ENCODE measurements at places on chromosomes 7 and 10.
A peak's percentile ranks its signal among the peaks of the same experiment; 100 is the strongest.

GRCh38 chr10:49375611-49376010 is 20.3 kb downstream of the DRGX start:
- no peak for DNase-seq

DNA sequence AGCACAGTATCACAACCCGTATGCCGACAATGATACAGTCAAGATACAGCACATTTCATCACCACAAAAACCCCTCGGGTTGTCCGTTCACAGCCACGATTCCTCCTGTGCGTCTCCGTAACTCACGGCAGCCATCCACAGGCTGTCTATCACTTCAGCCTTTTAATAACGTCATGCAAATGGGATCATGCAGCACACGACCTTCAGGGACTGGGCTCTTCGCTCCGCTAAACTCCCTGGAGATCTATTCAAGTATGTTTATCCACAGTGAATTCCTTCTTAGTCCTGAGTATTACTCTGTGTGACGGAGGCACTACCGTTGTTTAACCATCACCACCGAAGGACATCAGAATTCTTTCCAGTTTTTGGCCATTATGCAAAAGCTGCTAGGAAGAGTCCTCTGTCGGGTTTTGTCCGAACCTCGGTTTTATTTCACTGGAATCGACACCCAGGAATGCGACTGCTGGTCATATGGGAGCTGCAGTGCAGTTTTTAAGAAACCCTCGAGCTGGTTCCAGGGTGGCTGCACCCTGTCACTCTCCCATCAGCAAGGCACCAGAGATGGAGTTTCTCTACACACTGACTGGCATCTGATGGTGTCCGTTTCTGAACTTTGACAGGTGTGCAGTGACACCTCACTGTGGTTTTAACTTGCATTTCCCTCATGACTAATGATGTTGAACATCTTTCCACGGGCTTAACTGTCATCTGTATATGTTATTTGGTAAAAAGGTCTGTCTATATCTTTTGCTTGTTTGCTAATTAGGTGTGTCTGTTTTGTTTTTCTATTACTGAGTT is 193.6 kb downstream of the MAD1L1 start:
- DNase-seq, result peak; percentile 8

- no peak for DNase-seq
Observed at GRCh38 chr7:116706668-116707126, 34.7 kb downstream of the MET start.

DNA sequence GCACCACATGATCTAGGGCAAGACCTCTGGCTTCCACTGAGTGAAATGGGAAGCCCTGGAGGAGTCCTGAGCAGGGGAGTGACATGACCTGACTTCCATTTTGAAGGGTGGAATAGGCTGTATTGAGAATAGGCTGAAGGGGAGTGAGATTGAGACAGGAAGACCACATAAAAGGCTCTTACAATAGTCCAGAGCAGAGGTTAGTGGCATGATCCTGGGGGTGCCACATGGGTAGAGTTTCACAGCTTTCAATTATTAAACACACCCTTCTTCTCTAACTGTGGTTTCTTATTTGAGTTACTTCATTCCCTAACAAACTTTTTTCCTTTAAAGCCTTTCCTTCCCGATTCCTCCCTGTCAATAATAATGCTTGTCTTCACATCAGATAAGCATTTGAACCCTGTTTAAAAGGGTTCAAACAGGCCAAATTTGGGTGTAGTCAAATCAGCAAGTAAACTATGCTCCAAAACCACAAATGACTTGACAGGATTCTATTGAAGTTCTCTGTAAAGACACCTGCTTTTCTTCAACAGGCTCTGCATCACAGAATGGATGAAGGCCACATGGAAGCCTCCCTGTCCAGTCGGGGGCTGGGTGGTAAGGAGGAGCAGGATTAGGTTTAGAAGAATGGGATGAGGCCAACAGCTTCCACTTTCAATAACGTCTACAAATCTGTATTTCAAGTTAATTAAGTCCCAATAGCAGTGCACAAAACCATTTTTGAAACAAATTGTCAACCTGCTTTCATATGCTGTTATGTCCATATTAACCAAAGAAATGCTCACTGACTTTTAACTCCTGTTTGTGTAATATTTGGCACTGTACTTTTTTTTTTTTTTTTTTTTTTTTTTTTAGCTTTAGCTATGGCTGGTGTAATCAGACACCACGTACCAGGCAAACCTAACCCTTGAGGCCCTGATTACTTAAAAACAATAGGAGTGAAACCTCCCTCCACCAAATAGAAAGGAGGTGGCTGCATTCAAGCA is 131.9 kb downstream of the NRCAM start:
- no peak for DNase-seq

DNA sequence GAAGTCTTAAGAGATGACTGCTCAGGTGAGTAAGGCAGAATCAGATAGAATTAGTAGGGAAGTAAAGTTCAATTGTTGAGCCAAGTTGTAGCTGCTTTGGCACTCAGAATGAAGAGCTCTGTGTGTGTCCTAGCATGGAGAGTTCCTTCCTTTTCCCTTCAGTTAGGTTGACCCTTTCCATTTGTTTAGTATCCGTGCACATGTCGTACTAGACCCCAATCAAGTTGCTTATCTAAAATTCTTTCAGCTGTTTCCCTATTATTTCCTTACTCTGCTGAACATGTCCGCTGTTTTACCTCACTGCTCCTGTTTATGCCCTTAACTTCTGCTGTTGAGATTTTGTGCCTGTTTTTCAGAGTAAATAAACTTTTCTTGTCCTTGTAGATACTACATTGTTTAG is 13.3 kb downstream of the ZNF655 start:
- no peak for DNase-seq

- no peak for DNase-seq
Observed at GRCh38 chr7:18087687-18088078, 60.0 kb upstream of the PRPS1L1 start.

DNA sequence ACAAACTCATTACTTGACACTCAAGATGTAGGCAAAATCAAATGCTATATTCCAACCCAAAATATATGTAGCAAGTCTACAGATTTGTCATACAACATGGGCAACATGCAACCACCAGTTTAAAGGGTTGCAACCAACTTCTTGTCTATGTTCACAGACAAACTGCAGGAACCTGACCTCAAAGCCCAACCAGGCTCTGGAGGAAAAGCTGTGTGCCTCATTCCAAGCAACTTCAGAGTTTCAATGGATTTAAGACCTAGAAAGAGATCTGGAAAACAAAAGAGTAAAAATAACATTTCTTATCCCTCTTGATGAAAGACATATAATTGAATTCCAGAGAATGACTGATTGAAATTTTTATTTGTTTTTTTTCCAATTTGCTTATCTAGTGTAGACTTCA is 300.5 kb upstream of the ETV1 start:
- no peak for DNase-seq

GRCh38 chr7:151920488-151920887 is 35.8 kb upstream of the GALNTL5 start:
- no peak for DNase-seq

DNA sequence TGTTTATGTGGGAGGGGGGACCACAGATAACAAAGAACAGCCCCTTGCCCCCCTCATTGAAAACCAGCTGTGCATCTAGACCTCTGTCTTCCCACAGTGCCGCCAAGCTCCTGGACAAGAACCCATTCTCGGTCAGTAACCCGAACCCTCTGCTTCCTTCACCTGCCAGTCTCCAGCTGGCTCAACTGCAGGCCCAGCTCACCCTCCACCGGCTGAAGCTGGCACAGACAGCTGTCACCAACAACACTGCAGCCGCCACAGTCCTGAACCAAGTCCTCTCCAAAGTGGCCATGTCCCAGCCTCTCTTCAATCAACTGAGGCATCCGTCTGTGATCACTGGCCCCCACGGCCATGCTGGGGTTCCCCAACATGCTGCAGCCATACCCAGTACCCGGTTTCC is 91.0 kb upstream of the PDCD4 start:
- no peak for DNase-seq

DNA sequence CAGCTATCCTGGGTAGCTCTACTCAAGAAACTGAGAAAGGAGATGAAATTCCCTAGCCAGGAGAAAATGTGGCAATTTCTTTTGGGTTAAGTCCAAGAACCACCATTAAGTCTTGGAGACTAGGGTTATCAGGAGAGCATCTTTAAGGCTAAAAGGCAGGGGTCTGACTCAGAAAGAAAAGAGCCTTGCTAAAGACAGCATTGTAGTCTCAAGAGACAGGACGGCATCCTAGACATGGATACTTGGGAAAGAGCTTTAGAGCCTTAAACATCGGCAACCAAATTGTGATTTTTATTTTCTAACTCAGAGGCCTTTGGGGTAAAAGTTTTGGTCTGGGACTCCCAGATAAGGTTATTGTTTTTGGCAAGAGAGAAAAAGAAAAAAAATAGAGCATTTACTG is 83.1 kb downstream of the FAS start:
- DNase-seq, result no peak

DNA sequence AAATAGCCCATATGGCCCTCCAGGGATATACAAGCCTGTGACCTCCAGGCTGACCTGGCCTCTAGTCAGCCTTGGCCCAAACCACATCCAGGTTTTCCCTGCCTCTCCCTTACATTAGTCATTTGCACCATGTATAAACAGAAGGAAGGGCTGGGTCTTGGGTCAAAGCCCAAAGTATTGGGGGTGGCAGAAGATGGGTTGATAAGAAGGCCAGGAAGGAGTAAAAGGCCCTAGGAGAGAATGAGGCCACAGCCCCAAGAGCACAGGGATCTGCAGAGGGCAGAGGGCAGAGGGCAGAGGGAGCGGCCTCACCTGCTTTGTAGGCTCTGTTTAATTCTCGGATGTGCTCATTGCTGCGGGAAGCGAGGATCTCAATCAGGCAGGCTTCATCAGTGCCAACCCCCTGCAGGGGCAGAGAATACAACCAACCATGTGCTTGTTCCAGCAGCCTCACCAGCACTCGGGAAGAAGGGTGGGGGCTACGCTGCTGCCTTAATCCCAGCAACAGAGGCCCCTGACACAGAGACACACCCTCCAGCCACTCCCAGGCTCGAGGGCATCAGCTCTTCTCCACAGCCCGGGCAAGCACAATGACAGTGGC is 31.3 kb downstream of the PLAC9 start:
- no peak for DNase-seq

- no peak for DNase-seq
Observed at GRCh38 chr7:7641129-7641663, 644 bp downstream of the UMAD1 start.

DNA sequence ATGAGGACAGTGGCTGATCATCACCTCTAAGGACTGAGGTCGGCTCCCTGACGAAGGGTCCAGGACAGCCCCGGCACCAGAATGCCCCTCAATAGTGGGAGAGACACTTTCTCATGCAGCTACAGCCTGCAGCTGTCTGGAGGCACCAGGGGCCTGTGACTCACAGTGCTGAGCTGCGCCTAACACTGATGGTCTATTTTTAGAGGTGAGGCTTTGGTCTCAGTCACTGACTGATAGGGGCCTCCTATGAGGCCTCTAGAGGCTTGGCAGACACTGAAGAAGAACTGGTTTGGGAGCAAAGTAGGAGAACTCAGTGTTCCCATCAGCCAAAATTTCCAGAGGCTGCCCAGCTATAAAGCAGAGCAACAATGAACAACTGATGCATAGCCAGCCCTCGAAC is 130.1 kb downstream of the COBL start:
- no peak for DNase-seq

DNA sequence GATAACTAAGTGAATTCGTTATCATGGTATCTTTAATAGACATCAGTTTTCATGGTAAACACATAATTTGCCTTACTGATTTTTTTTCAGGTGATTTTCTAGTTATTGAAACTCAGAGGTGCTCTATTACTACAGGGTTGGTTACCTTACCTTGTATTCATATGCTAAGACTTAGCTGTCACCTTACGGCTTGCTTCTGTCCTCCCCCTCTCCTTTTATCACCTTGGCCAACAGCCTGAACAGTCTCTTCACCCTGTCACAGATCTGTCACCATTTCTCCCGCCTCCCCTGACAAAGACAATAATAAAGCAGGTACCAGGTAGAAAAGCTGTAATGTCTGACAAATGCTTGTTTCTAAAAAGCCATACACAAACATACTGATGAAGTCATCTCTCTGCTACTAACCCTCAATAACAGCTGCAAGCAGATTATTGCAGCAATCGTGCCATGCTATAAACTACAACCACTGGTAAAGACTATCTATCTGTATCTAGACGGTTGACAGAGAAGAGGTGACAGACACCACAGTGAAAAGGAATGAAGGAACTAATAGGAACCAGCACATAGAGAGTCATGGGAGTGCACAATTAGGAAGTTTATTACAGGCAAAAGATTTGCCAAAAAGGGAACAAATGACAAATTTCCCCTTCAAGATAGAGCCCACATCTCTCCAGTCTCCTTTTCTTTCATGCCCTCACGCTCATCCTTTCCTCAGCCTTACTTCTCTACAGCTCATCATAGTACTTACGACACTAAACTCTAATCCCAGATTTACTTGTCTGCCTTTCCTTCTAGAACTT is 57.2 kb downstream of the ARHGAP12 start:
- no peak for DNase-seq

GRCh38 chr7:149010451-149010850 is 17.9 kb downstream of the PDIA4 start:
- DNase-seq, result no peak

GRCh38 chr10:70198696-70199466 is 28.6 kb upstream of the SAR1A start:
- DNase-seq, result no peak

DNA sequence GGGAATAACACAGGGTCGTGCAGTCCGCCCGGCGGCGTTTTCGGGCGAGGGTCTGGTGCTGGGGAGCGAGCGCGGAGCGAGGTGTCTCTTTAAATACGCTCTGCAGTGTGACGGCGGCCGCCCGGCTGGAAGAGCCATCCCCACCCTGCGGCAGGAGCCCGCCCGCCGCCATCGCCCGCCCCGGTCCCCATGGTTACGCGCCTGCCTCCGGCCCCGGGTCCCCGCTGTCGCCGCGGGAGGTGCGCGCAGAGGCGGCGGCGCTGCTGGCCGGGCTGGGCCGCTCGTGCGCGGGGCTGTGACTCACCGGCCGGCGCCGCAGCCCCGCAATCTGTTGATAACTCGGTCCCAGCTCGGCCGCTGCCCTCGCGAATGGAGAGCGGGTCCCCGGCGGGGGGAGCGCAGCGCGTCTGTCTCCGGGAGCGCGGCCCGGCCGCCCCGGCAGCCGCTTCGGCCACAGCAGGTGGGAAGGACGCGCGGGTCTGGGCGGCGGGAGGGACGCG is at the start of gene ADGRA1:
TSS of gene ADGRA1 (plus strand) at position 246 of the 500 bp plus-strand sequence. CDS start 986 bp downstream, outside the sequence.
- no peak for DNase-seq

Data from T-helper 1 cell (primary cell).